B cell (primary cell): ENCODE measurements at places on chromosomes 12 and 14. TPM values are rescaled to one million over a fixed set of nuclear protein-coding genes. Genes with fewer than 3 reads are reported as not detected.

- H3K4me1 ChIP-seq: peaks cover 19% of the 10 kb centered on the region
- no peak overlapping the region for H3K4me3 ChIP-seq
- no peak for DNase-seq
- peaks cover 45% of the 10 kb centered on the region for H3K27me3 ChIP-seq
- H3K27ac ChIP-seq: no peak overlapping the region
- H3K36me3 ChIP-seq: no peaks in the 10 kb centered on the region
Measured at GRCh38 chr12:106140223-106140986, 1.7 kb upstream of the NUAK1 start.

The ETFBKMT gene
- polyA plus RNA-seq: 0.30 and 0.58 TPM in 2 replicates

The PZP gene
- not detected in 2 replicates for polyA plus RNA-seq

The APOLD1 gene
- 0.63 and 1.5 TPM in 2 replicates for polyA plus RNA-seq

DNA sequence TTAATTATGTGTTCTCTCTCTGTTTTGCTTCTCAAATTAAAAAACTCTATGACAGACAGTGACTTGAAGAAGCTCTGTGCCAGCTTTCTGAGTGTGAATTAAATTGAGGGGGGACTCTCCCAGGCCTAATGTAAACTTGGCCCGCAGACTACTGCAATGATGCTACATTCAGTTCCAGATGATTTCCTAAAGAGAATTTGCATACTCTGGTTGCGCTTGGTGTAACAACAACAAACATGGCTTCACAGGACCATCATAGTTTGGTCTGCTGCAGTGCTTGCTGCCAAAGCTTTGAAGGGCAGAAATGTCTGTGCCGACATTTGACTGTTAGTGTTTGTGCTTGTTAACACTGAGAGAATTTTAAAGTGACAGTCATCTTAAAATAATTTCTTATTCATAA lies 25.0 kb downstream of the CFAP54 start:
- peak; percentile 74 for DNase-seq
- peak overlapping the region; percentile 56 for H3K27ac ChIP-seq
- H3K4me1 ChIP-seq: peaks cover 14% of the 10 kb centered on the region
- no peaks in the 10 kb centered on the region for H3K27me3 ChIP-seq
- no peaks in the 10 kb centered on the region for H3K36me3 ChIP-seq
- H3K4me3 ChIP-seq: no peak overlapping the region

The ZFYVE21 gene
- 14.9 and 17.0 TPM in 2 replicates for polyA plus RNA-seq

The PLEK2 gene
- not detected in 2 replicates for polyA plus RNA-seq
